ENCODE measurements at places on chromosomes 3 and 15. TPM values are rescaled to one million over a fixed set of nuclear protein-coding genes. Genes with fewer than 3 reads are reported as not detected.

The GOLGA8T gene
- 0.65 TPM for total RNA-seq

DNA sequence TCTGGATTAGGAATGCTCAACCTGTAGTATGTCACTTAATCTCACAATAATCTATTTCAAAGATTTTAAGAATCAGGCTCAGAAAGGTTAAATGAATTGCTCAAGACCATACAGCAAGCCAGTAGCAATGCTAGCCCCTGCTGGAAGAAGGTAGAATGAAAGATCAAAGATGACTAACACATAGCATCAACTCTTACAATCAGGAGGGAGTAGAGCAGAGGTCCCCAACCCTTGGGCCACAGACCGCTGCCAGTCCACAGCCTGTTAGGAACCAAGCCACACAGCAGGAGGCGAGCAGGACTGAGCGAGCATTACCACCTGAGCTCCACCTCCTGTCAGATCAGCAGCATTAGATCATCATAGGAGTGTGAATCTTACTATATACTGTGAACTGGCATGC, 15.5 kb upstream of the GATM start:
- no peak for DNase-seq

The CCR9 gene
- total RNA-seq, result not detected

- no peak for DNase-seq
These were observed 51.5 kb downstream of the IL12A start for GRCh38 chr3:160040181-160040580.

- DNase-seq, result no peak
These were observed 115.1 kb downstream of the NEK11 start for GRCh38 chr3:131141770-131142169.

The TEX55 gene
- not detected for total RNA-seq

The COLQ gene
- 1.7 TPM for total RNA-seq

DNA sequence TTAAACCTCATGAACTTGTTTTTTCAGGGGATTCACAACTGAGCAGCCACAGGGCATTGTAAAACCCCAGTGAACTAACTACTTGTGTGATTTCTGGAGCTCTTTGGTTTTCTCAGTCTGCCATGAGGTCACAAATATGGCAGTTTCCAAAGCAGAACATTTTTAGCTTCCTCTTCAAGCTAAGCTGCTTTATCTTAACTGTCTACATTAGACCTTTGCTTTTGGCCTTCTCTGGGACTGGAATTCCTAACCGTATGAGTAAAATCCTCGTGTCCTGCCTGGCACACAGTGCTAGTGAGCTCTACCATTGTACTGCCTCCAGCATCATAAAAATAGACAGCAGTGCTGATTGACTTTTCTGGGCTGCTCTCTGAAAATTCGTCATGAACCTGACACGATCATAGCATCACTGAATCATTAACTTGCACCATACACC, 22.1 kb downstream of the CDIN1 start:
- no peak for DNase-seq

DNA sequence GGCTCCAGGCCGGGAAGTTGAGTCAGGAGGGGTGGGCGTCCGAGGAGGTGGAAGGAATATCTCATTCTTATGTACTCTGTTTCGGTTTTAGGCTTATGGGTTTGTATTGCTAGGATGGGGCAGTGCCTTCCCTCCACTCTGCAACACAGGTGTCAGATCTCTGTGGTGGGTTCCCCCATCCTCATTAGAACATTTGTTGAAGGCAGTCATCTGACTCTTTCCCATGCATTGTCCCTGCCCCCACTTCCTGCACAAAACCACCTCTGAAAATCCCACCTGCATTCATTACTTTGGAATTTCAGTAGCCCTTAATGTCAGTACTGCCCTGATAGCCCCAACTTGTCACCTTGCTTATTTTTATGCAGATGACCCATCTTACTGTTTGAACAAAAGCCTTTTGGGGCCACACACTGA, 29.5 kb downstream of the GYG1 start:
- no peak for DNase-seq

DNA sequence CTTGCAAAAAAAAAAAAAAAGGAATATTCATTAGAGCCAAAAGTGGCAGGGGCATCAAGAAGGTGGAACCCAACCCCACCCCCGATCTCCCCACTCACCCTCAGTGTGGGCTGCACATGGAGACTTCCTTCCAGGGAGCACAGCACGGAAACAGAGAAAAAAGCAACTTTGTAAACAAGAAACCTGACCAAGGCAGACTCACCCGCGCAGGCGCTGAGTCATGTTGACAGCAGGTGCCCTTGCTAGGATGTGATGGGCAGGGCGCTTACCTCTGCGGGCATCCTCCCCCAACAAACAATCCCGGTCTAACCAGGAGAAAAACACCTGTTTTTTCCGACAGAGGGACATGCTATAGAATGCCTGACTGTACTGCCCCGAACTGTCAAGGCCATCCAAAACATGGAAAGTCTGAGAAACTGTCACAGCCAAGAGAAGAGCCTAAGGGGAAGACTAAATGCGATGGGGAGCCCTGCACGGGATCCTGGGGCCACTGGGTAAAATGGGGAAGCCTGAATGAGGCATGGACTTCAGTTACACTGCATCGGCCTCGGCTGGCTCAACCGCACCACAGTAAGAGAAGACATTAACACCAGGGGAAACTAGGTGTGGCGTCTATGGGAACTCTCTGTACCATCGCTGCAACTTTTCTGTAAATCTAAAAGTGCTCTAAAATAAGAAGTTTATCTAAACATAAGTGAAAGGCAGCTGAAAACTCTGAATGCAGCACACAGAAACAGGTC, 66.7 kb upstream of the GATA2 start:
- peak; percentile 39 for DNase-seq

DNA sequence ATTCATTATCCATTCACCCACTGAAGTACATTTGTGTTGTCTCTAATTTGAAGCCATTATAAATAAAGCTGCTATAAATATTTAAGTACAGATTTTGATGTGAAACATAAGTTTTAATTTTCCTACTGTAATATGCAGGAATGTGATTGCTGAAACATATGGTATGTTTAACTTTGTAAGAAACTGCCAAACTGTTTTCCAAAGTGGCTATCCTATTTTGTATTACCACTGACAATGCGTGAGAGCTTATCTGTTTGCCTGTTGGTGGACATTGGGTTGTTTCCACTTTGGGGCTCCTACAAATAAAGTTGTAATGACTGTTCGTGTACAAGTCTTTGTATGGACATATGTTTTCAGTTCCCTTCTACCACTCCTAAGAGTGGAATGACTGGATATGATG, 2.5 kb downstream of the WDR93 start:
- no peak for DNase-seq
